ENCODE measurements at places on chromosomes 11 and 22. TPM values are rescaled to one million over a fixed set of nuclear protein-coding genes. Genes with fewer than 3 reads are reported as not detected.

Gene SLC25A45
- total RNA-seq: 5.3 TPM

Gene MUC2
- not detected for total RNA-seq

Gene MUC5AC
- not detected for total RNA-seq

Gene ADORA2A
- total RNA-seq: 3.6 TPM

Gene NAALAD2
- not detected for total RNA-seq

Gene DBX1
- total RNA-seq: not detected

Gene SGSM1
- total RNA-seq: not detected

Gene TRIM51
- not detected for total RNA-seq

Gene CSNK2A3
- total RNA-seq: 0.53 TPM

Gene MRGPRF
- total RNA-seq: 27.4 TPM

DNA sequence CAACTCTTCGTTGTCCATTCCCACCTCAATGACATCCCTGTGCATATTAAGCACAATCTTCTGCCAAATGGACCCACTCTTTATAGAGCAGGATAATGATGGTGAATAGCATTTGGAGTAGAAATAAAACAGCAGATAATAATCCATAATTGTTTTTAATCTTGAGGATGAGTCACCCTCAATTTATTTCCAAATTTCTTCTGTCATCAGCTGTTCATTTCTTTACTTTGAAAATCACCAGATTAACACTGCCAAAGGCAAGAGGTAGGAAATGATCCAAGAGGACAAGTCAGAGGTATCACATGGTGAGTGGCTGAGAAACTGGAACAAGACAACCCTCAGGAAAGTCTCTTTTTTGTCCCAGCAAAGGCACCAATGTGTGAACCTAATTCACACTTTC, 7.3 kb upstream of the AMBRA1 start:
- no peak for DNase-seq

- DNase-seq: no peak
These were observed 51.6 kb downstream of the CERK start for GRCh38 chr22:46686221-46687047.

- no peak for DNase-seq
These were observed 57.6 kb upstream of the BLID start for GRCh38 chr11:122173587-122173986.

GRCh38 chr11:60658409-60658808, 41.0 kb upstream of the MS4A8 start:
- no peak for DNase-seq

GRCh38 chr11:132453406-132453805, 1078.9 kb downstream of the OPCML start:
- DNase-seq: peak; percentile 10

GRCh38 chr11:73269459-73270015, 2.6 kb upstream of the P2RY6 start:
- DNase-seq: no peak

- DNase-seq: peak; percentile 20
These were observed 1363.4 kb downstream of the BRD1 start for GRCh38 chr22:48464246-48464645.

DNA sequence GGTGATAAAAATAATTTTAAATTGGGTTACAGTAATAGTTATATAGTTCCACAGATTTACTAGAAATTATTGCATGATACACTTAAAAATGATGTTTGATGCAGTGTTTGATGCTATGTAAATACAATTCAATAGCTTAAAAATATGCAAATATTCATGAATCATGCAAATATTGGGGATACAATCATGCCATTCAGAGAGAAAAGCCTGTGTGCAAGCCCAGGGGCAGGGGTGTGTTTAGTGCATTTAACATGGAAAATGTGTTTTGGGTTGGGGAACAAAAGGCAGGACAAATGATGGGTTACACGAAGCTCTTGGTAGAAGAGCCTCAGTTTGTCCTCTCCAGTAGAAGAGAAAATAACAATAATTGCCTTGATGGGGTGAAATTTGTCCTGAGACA, 6.0 kb downstream of the TRIM22 start:
- DNase-seq: no peak

DNA sequence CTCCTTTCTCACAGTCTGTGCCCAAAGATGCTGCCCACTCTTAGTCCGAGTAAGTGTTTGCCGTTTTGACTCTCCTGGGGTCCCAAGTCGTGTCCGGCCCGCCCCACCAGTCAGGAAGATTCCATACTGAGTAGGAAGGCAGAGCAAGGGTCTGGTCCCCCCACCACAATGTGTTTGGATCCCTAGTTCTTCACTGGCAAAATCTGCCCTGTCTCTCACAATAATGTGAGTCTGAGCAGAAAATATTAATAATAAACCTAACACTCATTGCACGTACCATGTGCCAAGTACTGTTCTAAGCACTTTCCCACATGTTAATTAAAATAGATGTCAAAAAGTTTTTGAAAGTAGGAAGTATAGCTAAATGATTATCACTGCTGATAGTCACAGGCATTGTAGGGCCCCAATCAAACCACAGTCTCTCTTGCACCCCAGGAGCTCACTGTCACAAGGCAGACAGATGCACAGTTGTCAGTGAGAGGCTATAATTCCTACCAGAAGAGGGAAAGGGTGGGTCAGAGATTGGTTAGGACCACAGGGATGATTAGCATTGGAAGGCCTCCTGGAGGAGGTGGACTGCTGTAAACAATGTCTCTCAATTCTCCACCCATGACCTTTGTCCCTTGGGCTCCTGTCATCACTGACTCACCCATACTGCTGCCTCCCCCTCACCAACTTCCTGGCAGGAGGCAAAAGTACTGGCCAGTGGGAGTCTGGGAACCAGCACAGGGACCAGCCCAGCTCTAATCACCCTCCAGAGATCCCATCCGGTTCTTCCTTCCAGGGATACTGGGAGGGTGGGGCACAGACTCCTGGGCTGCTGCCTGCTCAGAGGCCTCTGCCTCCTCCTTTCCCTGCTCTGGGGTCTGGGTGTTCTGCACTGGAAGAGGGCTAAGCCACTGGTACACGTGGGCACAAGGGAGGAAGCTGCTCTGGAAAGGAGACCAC, 1.0 kb upstream of the POLD4 start:
- peak; percentile 95 for DNase-seq

- no peak for DNase-seq
These were observed 16.1 kb downstream of the MS4A6E start for GRCh38 chr11:60343094-60343704.

- DNase-seq: no peak
These were observed 22.5 kb upstream of the WNT11 start for GRCh38 chr11:76228875-76229149.

- DNase-seq: no peak
These were observed 94.8 kb upstream of the PRDM11 start for GRCh38 chr11:45051621-45052020.

- no peak for DNase-seq
These were observed 36.5 kb upstream of the DNAJB13 start for GRCh38 chr11:73914284-73914683.

DNA sequence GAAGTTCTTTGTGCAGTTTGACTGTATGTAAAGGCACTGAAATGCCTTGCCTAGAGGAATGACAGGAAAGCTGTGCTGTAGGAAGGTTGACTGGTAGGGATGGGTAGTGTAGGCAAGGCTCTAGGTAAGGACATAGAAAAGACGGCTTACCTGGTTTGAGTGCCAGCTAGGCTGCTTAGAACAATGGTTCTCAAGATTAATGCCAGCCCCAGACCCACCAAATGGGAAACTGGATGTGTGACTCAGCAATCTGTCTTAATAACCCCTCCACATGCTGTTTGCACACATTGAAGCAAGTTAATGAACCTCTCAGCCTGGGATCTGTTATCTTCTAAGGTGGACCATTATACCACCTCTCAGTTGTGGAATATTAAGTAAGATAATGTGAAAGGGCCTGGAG, 3.7 kb downstream of the RPS3 start:
- no peak for DNase-seq

All from SJSA1 (cell line).